Activated T-helper 1 cell treated with anti-CD3 and anti-CD28 coated beads, Interleukin-2, amount 50 U/mL, for 16 hours (primary cell): ENCODE measurements at places on chromosomes 11 and 22.

- DNase-seq: no peak
Measured at GRCh38 chr11:35131886-35132285, 7.1 kb upstream of the CD44 start.

DNA sequence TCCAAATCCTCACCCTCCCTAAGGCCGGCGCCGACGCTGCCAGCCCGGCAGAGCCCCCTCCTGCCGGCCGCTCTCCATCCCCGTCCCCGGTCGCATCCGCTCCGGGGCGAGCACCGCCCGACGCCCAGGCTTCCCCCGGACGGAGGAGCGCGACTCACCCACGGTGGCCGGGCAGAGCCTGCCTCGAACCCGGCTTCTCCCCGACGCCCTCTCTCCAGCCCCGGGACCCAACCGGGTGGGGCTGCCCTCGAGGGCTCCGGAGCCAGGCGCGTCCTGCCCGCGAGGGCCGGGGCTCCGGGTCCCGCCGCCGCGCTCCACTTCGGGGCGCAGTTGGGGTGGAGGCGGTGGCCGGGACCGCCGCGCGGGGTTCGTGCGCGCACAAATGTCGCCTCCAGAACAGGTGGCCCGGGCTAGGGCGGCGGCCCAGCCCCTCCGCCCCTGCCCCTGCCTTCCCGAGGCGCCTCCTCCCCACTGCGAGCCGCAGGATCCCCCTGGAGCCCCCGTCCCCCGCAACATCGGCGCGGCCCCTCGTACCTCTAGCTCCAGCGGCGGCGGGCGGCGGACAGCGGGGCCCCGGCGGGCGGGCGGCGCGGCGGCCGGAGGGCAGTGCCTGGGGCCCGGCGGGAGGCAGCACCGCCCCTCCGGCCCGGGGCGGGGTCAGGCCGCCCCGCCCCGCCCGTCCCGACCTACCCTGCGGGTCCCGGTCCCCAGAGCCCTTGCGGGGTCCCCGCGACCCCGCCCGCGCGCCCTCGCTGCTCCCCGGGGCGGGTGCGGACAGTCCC, at the start of gene A4GALT:
Gene A4GALT, minus strand, starts transcription at position 608 of the 782 bp plus-strand sequence. CDS start 26,919 bp downstream, outside the sequence.
- DNase-seq: no peak

- DNase-seq: no peak
Measured at GRCh38 chr11:46597609-46598219, 3.9 kb upstream of the AMBRA1 start.

DNA sequence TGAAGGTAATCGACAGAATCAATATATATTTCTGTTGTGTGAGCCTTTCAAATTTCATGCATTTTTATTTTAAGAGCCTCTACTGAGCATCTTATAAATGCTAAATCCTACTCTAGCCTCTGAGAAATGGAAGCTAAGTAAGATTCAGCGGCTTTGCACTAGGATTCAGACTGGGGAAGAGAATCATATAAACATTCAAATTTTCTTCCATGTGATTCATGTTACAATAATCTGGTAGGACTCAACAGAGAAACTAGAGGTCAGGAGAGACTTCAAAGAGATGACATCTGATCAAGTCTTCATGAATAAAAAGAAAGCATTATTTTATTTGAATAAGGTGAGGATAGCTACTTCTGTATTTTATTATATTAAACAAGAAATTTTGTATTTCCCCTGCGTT, 538.9 kb downstream of the DLG2 start:
- DNase-seq: no peak

- no peak for DNase-seq
Measured at GRCh38 chr11:94815705-94816344, 47.7 kb downstream of the AMOTL1 start.

GRCh38 chr11:119734788-119735187, 5.8 kb upstream of the NECTIN1 start:
- DNase-seq: no peak

DNA sequence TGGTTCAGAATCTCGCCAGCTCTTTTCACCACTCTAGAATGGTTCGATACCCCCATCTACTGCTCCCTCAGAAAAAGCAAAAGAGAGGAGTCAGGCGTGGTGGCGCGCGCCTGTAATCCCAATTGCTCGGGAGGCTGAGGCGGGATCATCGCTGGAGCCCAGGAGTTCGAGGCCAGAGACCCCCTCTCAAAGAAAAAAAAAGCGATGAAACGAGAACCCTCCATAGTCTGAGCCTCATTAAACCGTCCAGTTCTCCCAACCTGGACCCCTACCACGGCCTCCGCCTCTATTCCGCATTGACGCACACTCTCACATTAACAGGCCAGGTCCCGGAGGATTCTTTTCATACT, 439 bp downstream of the SPA17 start:
- DNase-seq: no peak

DNA sequence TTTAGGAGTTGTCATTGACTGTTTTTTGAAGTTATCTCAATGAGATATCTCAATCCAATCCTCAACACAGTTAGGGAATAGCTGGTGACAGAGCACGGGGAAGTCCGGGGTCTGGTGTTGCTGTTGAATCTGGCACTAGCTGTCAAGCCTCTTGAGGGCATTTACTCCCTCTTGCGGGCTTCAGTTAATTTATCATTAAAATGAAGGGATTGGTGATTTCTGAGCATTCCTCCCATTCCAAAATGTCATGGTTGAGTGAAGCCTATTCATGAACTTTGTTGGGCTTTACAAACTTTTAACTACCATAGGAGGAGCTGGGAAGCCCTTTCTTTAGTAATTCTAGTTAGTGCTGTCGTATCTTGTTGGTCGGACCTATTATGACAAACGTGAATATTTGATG, 40.2 kb downstream of the UVRAG start:
- no peak for DNase-seq

- DNase-seq: no peak
Measured at GRCh38 chr11:95796501-95796900, 6.2 kb downstream of the CEP57 start.

DNA sequence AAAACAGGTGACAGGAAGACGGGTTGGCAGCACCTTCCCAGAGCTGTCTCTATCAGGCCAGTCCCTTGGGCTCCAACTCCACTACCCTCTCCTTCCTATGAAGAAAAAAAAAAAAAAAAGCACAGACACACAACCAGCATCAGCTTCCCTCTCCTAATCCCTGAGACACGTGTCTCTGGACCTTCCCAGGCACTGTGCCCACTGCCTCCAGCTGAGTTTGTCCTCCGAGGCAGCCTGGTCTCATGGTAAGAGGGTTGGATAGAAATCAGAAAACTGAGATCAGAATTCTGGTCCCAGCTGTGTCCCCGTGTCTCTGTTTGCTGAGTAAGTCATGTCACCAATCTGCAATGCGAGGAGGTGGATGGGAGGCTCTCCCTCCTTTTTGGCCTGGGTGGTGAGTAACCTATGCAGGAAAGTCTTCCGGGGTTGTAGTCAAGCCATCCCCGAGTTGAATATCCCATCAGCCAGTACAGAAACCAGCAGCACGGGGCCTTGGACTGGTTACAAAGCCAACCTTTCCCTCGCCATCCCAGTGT, 193.7 kb upstream of the TBCEL start:
- DNase-seq: no peak

- no peak for DNase-seq
Measured at GRCh38 chr11:120462825-120463224, 48.7 kb upstream of the GRIK4 start.

DNA sequence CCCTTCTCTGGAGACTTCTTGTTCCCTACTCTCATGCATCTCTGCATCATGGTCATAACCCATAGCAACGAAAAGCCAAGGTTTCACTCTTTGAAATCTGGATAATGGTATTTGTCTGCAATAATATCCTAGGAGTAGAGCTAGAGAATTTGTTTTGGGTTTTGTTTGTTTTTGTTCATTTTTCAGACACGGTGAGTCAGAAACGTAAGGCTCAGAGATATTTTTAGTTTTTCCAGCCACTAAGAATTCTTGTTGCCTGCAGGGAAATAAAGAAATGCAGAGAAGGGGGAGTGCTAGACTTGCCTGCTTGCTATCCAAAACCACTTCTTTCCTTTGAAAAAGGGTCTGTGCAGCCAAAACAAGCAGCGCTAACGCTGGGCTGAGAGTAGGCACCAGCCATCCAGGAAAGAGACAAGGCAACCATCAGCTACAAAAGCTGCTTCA, 26.0 kb downstream of the POU2AF3 start:
- no peak for DNase-seq

- no peak for DNase-seq
Measured at GRCh38 chr11:132504501-132505041, 1027.7 kb downstream of the OPCML start.

GRCh38 chr22:17783312-17783711, 9.0 kb upstream of the BID start:
- DNase-seq: no peak

DNA sequence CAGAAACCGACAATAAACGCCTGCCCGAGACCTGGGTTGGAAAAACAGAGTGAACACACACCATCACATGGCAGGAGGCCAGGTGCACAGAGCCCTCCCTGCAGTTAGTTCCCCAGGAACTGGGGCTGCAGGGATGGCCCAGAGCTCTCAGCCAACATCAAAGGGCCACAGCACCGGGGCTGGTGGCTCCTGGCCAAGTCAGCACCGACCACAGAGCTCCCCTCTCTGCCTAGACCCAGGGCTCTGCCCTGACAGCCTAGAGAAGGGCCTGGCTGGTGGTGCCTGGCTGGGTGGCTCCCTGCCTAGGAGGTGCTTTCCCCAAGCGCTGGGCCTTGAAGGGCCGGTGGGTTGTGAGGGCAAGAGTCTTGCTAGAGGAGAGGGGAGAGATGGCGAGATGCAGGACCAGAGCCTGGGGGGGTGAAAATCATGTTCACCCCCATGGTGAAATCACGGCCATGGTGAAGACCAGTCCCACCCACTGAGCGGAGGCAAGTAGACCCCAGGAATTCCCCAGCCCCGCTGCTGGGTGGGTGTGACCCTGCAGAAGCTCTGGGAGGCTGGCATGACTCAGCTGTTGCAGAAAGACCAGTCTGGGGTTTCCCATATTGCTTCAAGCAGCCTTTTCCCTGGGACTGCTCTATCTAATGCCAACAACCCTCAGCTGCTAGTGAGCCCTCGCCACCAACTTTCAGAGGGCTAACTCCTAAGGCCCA, 7.2 kb upstream of the BID start:
- peak; percentile 48 for DNase-seq

DNA sequence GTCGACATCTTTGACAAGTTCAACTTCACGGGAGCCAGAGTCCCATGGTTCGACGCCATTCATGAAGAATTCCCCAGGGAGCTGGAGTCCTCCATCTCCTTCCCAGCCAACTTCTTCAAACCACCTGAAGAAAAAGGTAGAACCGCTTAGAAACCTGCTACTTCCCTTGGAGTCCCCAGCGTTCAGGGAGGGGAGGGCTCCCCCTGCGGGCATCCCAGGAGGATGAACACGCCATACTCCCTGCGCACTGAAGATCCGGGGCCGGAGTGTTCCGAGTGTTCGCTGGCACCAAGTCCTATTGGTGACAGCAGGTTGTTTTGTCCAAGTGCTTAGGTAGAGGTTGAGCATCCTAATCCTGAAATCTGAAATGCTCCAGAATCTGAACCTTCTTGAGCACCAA, 51.7 kb upstream of the PRODH start:
- DNase-seq: no peak

GRCh38 chr11:69744435-69744834, 30.7 kb downstream of the FGF4 start:
- DNase-seq: no peak

DNA sequence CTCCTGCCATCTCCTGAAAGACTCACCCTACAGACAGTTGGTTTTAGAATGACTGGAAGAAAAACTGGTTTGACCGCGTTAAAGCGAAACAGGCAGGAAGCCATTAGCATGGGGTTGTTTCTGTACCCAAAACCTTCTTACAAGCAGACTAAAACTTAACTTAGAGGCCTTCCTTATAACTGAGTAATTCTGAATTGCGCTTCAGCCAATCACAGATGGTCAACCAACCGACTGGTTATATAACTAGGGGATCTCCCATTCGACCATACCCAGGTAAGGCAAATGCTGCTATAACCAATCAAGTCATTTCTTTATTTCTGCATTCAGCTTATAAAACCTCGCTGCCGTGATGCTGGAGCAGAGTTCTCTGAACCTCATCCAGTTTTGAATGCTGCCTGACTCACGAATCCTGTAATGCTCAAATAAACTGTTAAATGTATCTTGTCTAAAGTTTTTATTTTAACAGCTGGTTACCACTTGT, 87.8 kb upstream of the DRD2 start:
- no peak for DNase-seq

DNA sequence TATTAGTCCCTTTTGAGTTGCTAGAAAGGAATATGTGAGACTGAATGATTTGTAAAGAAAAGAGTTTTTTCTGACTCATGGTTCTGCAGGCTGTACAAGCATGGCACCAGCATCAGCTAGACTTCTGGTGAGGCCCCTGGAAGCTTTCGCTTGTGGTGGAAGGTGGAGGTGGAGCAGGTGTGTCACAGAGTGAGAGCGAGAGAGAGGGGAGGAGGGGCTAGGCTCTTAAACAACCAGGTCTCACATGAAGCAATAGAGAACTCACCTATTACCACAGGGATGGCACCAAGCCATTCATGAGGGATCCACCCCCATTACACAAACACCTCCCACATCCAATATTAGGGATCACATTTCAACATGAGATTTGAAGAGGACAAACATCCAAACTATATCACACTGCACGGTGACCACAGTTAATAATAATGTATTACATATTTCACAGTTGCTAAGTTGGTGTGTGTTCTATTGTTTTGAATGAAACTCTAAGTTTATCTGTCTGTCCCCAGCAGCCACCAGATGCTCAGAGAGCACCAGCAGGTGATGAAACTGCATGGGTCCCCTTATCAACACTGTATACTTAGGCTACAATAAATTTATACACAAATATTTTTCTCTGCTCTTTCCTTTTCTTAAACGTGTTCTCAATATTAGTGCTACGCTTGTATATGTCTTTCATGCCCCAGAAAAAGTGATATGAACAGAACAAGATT, 14.1 kb downstream of the ZFP91 start:
- DNase-seq: no peak

- no peak for DNase-seq
Measured at GRCh38 chr11:116501728-116502127, 271.1 kb downstream of the BUD13 start.

DNA sequence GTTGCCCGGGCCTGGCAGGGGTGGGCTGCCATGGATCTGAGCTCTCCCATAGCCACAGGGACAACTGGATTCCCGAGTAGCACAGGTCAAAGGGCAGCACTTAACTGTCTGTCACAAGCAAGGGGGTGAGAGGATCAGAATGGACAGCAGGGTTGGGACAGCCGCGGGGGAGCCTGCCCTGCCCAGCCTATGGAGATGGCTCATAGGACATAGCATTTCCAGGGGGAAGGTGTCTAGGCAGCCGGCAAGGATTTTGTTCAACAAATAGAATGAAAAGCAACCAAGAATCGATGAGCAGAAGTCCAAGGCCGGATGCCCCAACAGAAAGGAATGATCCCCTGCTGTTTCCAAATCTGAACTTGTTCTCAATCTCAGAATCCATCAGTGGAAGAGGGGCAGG, 92.9 kb downstream of the RPS6KA4 start:
- DNase-seq: no peak
